ENCODE measurements at places on chromosomes 7 and 10.

- no peak for ATAC-seq
Observed at GRCh38 chr7:35725280-35725680, 30.3 kb upstream of the HERPUD2 start.

GRCh38 chr10:101130141-101130540 is 959 bp upstream of the TLX1 start:
- no peak for ATAC-seq

GRCh38 chr10:108095932-108096925 is 931.7 kb upstream of the SORCS1 start:
- no peak for ATAC-seq

DNA sequence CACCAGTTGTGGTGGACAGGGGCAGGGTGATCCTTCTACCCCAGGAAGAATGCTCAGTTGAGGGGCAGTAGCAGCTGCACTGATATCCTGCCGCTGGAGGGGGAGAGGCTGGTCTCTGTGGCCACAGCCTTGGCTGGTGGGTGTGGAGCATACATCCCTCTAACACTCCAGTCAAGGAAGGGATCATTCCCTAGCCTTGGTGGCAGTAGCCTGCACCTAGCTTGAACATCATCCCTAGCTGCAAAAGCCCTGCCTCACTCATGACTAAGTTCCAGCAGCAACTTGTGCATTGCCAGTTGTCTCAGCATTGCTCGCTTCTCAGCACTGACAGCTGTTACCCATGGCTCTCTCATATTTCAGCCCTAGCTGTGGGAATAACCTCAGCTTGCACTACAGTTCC is 688.9 kb upstream of the POT1 start:
- no peak for ATAC-seq

DNA sequence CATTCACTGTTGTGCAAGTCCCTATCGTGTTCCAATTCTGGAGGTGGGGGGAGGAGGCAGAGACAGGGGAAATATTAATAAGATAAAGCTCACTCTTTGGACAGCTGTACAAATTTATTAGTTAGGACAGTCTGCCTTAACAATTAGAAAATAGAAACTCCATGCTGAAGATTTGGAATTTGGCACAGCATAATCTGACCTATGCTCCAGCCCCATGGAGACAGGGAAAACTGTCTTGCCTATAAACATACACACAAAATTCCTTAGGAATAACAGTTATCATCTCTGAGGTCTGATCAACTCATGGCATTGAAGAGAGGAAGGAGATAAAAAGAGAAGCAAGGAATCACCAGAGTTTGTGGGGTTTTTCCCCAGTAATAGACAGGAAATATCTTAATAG is 335.4 kb upstream of the MEOX2 start:
- ATAC-seq, result no peak

DNA sequence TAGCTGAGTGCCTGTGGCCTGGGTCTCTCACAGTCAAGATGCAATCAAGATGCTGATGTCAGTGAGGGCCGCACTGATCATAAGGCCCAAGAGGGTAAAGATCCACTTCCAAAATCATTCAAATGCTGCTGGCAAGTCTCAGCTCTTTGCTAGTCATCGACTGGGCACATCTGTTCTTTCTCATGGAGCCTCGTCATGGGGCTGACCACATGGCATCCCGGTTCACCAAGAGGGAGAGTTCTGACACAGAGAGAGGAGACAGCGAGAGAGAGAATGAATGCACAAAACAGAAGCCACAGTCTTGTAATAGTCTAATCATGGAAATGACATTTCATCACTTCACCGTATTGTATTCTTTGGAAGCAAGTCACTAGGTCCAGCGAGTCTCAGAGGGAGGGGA is 1067.5 kb upstream of the C7orf33 start:
- no peak for ATAC-seq

- ATAC-seq, result no peak
Observed at GRCh38 chr10:113891476-113891875, 37.0 kb downstream of the NHLRC2 start.

GRCh38 chr7:2387897-2388636 is 15.3 kb upstream of the CHST12 start:
- no peak for ATAC-seq
